Stimulated activated CD8-positive, alpha-beta memory T cell treated with anti-CD3 and anti-CD28 coated beads, Interleukin-4, amount 100 ng/mL, for 4 hours (primary cell): ENCODE measurements at places on chromosomes 16 and 17.

GRCh38 chr17:10169290-10169689 lies 29.1 kb downstream of the GAS7 start:
- DNase-seq = no peak

- peak; percentile 13 for DNase-seq
Observed at GRCh38 chr16:55944377-55944802, 69.2 kb upstream of the CES5A start.

DNA sequence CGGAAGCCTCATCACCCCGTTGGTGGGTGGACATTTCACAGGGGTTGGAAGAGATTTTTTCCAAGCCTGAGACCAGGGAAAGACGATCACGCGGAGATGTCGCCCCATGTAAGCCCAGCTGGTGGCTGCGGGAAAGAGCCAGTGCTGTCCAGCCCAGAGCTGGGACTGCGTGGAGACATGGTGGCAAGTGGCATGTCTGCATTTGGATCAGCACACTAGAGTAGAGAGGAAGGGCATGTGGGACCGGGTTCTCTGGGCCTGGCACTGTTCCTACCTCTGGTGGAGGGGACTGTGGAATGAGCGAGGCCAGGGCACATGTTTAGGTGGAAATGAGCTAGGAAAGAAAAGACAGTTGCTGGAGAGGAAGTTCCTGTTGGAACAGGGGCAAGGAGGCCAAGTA lies 20.0 kb downstream of the SBK1 start:
- DNase-seq = no peak

- DNase-seq = no peak
Observed at GRCh38 chr16:9155871-9156270, 64.4 kb downstream of the HAPSTR1 start.

- DNase-seq = no peak
Observed at GRCh38 chr16:83475108-83475507, 332.7 kb upstream of the HSBP1 start.

DNA sequence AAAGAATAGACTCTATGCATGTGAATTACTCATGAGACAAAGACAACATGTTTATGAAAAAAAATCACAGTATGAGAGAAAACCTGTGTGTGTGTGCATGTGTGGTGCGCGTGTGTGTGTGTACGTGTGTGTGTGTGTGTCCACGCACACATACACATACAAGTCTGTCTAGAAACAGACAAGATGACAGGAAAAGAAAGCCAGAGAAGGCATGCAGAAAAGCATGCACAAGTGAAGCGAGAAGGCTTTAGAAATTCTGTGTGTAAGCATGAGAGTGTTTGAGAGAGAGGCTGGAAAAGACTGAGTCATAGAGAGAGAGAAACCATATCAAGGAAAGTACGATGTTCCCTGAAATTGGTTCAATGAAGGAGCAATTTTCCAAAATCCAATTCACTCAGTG lies 566.4 kb upstream of the C16orf82 start:
- no peak for DNase-seq

DNA sequence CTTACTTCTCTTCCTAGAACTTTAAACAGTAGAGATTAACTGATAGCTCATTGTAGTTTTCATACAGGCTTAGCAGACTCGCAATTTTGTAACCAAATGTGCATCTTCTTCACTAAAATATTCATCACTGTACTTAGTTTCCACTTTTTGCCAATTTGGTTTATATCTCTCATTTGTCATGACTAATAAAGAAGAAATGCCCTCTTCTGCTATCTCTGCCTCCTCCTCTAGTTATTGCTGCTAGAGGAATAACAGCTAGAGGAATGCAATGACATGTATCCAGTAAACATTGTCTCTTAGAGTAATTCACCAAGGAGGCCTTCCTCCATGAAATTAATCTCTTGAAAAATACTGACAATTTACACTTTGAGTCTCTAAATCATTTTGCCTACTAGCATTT lies 115.5 kb upstream of the COX10 start:
- DNase-seq = no peak

GRCh38 chr17:74607221-74607620 lies 15.1 kb upstream of the CD300LD start:
- DNase-seq = no peak

DNA sequence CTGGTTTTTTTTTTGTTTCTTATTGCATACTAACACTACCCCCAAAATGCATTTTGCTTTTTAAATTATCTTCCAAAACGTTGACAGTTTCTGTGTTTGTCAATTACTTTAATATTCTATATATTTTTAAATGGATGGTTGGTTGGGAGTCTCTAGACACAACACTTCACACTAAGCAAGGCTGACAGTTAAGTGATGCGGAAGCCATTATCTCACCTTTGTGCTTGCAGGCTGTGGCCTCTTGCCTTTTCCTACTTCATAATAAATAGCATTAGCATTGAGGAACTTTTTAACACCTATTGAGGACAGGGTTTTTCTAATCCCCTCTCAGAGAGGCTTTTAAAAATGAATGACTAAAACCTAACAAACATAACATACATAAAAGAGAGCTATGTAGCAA lies 280.8 kb upstream of the TBX2 start:
- DNase-seq = no peak

- DNase-seq = no peak
Observed at GRCh38 chr17:7848131-7848579, 6.7 kb upstream of the TMEM88 start.

DNA sequence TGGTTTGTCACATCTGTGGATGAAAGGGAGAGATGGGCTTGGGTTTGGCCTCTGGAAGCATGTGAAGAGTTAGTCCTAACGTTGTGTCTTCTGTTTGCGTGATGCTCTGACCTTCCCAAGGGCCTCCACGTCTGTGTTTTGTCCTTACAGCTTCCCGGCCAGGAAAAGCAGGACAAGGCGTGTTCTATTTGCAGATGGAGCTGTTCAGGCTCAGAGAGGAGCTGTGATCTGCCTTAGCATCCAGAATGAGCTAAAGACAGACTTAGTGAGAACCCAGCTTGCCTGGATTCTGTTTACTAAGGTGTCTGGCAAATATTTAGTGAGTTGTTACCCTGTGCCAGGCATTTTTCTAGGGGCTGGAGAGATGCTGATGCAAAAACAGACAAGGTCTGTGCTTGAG lies 282.1 kb downstream of the CBLN1 start:
- no peak for DNase-seq

GRCh38 chr16:18833707-18834505 lies 32.6 kb upstream of the ARL6IP1 start:
- DNase-seq = no peak

DNA sequence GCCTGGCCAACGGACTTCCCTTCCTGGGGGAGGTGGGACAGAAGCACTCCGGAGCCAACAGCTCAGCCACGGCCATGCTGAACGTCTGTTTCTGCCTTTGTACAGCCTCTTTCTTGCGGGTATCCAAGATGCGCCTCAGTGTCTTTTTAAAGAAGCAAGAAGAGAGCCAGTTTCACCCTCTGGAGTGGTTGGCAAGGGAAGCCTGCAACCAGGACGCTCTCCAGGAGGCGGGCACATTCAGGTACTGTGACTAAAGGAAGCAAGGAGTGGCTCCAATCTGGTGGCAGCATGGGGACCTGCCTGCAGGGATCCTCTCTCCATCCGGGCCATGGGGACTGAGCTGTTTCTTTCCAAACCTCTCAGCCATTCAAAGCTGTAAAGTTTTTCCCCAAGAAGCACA lies 60.6 kb upstream of the ENDOV start:
- DNase-seq = no peak

DNA sequence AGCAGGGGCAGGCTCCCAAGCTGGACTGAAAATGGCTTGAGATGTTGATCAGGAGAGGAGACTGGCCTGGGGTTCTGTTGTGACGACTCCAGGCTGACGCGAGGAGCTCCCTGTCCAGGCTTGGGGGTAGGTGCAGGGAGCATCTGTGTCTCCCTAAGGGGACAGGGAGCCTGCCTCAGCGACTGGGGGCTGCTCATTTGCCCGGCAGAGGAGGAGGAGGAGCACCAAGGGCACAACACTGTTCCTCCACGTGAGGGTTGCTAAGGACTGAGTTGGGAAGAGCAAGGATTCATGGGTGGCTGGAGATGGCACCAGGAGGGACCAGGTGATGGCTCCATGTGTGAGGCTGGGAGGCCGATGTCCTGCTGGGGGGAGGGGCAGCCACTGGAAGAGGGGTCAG lies 53.3 kb downstream of the USP22 start:
- no peak for DNase-seq

GRCh38 chr16:89119661-89120141 lies 26.0 kb downstream of the ACSF3 start:
- no peak for DNase-seq

GRCh38 chr16:88703486-88704309 lies 2.5 kb downstream of the RNF166 start:
- no peak for DNase-seq

GRCh38 chr17:44543213-44543904 lies 13.9 kb upstream of the FZD2 start:
- no peak for DNase-seq

DNA sequence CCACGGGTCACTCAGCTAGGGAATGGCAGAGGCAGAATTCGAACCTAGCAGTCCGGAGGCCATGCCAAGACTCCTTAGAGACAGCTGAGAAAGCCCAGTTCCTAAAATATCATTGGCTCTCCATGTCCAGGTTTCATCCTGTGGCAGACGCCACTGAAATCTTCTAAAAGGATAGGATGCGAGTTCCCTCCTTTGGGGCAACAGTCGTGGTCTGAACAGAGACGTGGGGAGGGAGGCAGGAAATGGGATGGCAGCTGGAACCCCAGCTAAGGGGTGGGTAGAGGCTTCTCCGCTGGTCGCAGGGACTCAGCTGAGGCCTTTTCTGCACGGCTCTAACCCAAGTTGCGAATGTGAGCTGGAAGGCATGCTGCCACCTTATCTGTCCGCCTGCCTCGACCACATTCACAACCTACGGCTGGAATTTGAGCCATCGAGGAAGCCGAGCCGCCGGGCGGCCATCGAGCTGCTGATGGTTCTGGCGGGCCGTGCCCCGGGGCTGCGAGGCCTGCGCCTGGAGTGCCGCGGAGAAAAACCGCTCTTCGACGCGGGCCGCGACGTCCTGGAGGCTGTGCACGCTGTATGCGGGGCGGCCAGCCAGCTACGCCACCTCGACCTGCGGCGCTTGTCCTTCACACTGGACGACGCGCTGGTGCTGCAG lies 1.9 kb upstream of the HSF4 start:
- DNase-seq = no peak

- DNase-seq = no peak
Observed at GRCh38 chr16:11613381-11614303, 26.9 kb upstream of the LITAF start.

DNA sequence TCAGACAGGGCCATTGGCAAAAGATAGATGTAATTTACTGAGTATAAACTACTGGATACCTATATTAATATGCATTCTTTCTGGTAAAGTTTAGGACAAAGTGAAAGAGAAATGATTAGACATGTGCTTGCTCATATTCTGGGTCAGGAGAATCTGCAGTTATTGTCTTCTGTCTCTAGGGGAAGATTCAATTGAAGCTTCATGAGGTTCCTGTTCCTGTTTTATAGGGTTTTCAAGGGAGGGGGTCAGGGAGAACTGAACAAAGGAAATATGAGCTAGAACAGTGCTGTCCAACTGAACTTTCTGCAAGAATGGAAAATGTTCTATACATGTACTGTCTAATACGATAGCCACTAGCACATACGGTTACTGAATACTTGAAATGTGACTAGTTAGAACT lies 59.3 kb upstream of the CORO6 start:
- DNase-seq = no peak

DNA sequence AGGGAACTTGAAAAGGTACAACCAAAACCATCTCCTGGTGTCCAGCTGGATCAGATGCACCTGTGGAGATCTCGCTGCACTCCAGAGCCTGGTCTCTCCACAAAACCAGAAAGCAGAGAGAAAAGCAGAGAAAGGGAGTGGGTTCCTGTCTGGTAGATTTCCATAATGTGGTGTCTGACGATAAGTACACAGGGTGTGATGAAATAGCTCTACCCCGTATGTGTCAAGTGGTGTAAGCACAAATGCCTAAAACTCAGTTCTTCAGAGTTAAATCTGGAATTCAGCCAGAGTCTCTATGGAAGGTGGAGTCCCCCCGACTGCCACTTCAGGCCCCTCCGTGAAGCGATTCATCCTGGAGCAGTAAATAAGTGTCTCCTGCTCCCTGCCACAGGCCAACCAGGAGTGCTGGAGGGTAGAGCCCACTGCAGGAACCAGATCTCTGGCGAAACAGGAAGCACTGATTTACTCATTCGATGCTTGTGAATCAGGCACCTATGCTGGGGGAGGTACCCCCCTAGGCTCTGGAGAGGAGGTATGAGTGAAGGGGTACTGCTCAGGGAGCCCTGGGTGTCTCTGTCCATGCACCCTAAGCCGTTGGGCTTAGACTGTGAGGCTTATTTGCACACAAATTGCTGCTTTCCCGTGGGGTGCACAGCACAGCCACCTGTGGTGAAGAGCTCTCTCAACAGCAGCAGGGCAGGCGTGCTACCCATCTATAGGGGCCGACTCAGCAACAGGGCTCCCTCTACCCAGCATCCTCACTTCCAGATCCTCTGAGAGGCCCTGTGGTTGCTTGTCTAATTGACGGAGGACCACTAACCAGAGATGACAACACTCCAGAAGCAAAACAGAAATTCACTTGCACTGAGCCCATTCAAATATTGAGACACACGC lies 97.1 kb upstream of the MYOCD start:
- no peak for DNase-seq

GRCh38 chr16:85646358-85646907 lies 33.3 kb downstream of the GSE1 start:
- DNase-seq = no peak

- no peak for DNase-seq
Observed at GRCh38 chr17:30236297-30236624, 764 bp upstream of the SLC6A4 start.

DNA sequence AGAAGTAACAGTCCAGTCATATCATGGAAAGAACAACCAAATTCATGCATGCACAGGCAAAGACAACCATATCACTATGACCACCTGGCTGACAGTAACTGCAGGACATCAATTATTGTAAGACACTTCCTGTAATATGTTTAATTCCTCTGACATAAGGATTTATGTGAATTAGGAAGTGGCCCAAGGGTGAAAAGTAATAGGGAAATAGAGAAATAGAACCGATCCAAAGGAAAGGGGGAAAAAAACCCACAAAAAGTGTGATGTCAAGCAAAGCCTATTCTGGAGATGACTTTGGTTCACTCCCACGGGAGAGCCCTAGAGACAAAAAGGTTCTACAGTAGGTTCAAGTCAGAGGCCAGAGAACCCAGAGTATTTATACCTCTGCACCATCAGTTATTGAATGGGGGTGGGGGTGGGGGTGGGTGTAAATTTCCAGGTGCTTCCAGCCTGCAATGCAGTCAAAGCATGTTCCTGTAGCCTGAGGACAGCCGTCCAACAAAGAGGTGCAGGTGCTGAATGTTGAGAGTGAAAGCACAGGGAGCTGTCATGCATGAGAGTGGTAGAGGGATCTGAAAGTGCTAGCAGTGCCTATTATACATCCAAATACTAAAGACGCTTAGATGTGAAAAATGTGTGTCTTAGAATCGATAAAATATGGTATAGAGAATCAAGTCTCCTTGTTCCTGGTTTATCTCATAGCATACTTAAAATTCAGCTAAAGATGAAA lies 95.6 kb upstream of the HLF start:
- no peak for DNase-seq

- no peak for DNase-seq
Observed at GRCh38 chr17:36741019-36741902, 139.9 kb downstream of the MRM1 start.

- no peak for DNase-seq
Observed at GRCh38 chr17:65885541-65886312, 306.2 kb downstream of the CEP112 start.
